Left kidney (tissue), 8 donors: ENCODE measurements at places on chromosomes 16 and 17. TPM values are rescaled to one million over a fixed set of nuclear protein-coding genes. Genes with fewer than 3 reads are reported as not detected.

DNA sequence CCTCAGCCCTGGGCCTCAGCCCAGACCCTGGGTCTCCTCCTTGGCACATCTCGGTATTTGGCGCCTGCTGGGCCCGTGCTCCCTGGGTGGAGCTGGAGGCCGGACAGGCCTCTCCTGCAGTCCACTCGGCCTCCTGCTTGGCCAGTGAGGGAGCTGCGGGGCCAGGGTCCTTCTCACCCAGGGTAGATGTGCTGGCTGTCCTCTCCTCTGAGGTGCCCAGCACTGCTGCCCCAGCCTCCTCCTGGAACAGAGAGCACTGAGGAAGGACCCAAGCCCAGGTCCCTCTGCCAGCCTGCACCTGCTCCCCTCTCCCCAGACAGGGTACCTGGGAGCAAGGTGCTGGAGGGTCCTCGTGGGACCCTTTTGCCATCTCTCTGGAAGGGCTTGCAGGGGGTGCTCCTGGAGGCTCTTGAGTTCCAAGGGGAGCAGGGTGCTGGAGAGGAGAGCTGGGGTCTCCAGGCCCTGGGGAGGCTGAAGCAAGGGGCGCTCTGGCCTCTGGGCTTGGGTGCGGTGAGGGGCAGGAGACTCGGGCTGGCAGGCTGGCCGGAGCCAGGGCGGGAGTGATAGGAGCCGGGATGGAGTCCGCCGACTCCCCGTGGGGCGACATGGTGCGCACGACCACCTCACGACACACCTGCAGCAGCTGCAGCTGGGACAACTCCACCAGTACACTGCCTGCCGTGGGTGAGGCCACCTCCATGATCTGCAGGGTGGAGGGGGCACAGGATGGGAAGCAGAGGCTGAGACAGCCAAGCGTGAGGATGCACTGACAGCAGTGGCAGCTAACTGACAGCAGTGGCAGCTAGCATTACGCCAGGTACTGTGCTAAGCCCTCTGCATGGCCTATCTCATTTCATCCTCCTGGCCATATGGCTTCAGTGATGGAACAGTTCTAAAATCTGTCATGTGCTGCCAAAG is 17.8 kb downstream of the TSPOAP1 start:
- no peak for DNase-seq

DNA sequence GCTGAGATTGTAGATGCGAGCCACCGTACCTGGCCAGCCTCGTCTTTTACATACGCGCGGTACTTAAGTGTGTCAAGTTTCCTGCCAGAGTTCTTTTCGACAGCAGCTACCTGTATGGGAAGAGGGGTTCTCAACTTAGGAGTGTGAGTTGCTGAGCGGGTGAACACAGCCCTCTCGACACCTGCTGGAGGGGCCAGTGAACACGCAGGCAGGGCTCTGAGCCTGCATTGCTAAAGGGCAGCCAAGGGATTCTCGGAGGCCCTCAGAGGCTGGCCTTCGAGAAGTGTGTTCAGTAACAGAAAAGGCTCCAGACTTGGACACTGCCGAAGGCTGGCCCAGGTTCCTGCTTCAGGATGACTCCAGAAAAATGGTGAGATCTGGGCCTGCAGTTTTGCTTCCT is 6.1 kb downstream of the ZC3H18 start:
- no peak for DNase-seq

The TMC7 gene
- 2.0 TPM for polyA plus RNA-seq

The WFIKKN1 gene
- 1.5 TPM for polyA plus RNA-seq

The TSNAXIP1 gene
- polyA plus RNA-seq, result 7.8 TPM
